SIG-M5 (cell line): ENCODE measurements at places on chromosomes 1 and 21.

DNA sequence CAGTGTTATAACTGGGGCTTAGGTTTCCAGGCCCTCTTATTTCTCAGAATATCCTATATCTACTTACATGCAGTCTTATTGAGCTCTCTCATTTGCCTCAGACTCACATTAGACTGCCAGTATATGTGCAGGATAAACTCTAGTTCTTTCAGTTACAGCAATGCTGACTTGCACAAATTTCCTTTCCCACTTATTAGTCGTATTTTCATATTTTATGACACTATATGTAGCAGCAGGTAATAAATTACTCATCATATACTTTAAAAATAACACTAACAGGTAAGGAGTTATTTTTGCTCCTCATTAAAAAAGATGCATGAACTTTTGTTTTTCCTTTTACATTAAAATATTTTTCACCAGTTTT, 65.7 kb downstream of the GADD45A start:
- no peak for DNase-seq

DNA sequence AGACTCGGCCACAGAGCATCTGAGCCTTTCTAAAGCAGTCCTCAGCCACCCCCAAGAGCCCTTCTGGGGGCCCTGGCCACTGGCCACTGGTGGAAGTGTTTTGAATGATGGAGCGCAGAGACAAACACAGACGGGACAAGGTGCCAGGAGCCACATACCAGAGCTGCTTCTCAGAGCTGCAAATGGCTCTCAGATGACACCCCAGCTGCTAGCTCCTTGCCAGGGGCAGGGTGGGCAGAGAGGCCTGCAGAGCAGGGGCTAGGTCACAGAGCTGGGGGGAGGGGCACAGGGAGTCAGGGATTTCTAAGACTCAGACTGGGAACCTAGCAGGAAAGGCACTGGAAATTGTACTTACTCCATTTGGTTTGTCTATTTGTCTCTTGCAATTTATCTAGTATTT, 30.4 kb downstream of the KCNN3 start:
- no peak for DNase-seq

DNA sequence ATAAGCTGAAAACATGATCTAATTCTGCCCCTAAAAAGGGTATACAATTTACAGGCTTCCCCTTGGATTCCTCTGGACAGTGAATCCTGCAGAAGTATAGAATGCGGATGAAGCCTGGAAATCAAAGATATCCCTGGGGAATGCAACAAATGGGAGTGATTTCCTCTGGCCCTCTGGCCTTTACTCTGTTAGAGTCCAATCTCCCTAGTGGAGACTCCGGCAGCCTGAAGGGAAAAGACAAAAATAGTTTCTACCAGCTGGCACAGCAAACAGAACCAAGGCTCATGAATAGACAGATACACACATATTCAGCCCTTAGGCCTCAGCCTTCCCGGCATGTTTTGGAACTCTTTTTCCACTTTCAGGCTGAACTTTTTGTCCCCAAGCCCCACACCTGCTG, 3.9 kb upstream of the LRRC52 start:
- no peak for DNase-seq

GRCh38 chr1:116064616-116065015, 46.6 kb upstream of the MAB21L3 start:
- DNase-seq = no peak

DNA sequence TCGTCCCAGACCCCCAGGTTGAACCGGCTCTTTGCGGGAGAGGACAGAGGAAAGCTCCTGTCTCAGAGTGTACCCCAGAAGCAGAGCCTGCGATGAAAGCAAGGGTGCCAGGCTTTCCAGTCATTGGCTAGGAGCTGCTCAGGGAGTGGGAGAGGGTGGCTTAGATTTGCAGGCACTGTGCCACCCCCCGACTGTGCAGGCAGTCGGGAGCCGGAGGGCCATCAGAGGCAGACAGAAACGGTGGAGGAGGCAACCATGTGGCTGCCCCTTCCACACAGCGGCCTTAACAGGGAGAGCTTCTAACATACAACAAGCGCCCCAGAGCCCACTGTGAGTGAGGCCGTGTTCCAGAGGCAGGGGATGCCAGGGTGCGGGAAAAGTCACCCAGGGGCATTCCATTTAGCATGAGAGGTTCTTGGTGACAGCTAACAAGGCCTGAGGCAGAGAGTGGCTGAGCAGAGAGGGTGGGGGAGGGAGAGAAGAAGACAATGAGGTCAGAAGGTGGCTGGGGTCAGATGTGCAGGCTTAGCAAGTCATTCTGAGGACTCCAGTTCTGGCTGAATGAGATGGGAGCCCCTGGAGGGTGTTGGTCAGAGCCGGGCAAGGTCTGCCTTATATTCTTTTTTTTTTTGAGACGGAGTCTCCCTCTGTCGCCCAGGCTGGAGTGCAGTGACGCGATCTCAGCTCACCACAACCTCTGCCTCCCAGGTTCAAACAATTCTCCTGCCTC, 9.5 kb upstream of the C1orf167 start:
- DNase-seq = no peak

DNA sequence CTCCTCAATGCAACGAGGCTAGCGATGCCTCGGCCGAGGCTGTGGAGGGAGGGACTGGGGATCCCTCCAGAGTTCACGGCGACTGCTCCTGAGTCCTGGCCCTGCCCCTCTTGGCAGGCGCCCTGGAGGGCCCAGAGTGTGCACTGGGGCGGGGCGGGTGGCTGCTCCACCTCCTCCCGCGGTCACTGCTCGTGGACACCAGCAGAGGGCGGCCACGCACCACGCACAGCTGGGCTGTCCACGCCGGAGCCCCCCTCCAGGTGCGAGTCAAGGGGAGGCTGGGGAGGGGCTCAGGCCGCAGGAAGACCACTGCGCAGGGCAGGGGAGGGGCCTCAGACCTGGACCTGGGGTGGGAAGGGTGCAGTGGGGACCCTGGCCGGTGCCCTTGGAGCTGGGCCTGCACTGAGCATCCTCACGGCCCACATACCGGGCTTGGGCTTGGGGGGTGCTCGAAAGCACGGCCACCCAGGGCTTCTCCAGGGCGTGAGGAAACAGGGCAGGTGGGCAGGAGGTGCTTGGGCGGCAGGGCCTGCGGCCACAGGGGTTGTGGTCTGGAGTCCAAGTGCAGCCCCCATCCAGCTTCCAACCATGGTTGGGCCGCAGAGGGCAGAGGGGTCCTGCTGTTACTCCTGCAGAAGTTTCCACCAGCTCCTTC, 20.6 kb upstream of the TTC34 start:
- DNase-seq = no peak

GRCh38 chr1:150268340-150268704, 494 bp downstream of the APH1A start:
- no peak for DNase-seq

- DNase-seq = no peak
Measured at GRCh38 chr1:177441281-177441680, 270.5 kb downstream of the BRINP2 start.

GRCh38 chr1:25756215-25756614, 43.8 kb upstream of the SELENON start:
- DNase-seq = no peak

DNA sequence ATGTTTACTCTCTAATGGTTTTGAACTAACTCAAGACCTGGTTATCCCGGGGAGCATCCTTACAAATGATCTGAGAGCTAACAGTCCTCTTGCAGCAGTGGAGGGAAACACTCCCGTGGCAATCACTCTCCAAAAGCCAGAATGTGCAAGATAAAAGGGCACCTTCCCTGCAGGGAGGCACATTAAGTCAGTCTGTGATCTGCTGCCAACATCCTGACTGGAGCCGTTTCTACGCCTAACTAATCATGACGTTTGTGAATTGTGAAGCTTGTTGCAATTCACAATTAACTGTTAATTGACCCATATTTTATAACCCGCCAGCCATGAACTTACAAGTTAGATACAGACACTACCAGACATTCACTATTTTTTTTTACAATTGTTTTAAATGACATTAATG, 52.1 kb upstream of the LGALS8 start:
- no peak for DNase-seq

DNA sequence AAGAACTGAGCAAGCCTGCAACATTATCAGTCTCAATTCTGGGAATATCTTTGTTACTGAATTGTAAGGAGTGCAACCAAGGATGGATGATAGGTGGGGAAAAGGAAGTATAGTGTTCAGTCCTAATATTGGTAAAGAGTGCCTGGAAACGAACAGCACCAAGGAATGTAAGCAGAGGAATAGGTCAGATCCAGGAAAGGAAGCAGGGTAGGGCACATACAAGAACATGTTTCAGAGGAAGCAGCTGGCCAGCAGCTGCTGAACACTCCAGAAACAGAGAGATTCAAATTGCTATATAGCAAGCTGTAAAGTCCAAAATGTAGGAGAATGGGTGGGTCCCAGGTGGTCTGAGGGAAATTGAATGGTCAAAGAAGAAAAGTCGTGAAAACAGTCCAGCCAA, 37.9 kb downstream of the CRB1 start:
- no peak for DNase-seq

DNA sequence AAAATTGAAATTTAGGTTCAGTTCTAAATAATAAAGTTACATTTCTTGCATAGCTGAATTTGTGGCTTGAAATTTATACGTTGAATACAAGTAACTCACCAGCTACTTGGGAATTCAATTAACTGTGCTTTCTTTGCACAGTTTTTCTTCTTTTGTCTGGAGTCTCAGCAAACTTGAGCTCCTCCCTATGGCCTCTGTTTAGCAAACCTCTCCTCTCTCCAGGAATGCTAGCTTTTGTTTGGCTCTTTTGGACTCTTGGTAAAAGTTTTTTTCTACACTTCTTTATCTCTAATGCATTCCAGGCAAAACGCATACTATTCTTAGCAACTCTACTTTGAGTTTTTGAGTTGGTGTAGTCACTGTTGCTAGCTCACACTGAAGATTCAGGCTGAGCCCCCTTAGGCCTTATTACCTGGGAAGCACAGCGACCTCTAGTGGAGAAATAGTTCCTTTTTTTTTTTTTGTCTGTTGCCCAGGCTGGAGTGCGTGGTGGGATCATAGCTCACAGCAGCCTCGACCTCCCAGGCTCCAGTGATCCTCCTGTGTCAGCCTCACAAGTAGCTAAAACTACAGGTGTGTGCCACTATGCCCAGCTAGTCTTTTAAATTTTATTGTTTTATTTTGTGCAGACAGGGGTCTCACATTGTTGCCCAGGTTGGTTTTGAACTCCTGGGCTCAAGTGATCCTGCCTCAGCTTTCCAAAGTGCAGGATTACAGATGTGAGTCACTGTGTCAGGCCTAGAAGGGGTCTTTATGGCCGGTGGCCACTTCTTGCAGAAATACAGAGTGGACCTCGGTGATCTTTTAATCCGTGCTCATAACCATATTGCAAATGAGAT, 61.7 kb downstream of the CASQ2 start:
- DNase-seq = no peak

DNA sequence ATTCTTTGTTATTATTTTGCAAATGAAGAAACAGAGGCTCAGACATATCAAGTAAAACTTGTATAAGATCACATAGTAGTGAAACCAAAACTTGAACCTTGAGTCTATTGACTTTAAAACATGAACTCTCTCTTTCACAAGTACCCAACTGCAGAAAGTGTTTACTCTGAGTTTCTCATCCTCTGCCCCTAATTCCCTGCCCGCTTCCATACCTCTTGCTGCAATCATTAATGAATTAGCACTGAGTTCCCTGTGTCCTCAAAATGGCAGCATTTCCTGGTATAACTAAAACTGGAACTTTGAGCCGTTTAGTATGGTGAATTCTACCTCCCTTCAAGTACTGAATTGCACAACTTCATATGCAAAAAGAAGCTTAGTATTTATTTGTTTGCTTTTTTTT, 147.7 kb upstream of the DNAH14 start:
- no peak for DNase-seq

GRCh38 chr1:237863234-237863633, 27.5 kb downstream of the ZP4 start:
- DNase-seq = no peak

- no peak for DNase-seq
Measured at GRCh38 chr1:41638086-41639024, 153.9 kb upstream of the EDN2 start.

DNA sequence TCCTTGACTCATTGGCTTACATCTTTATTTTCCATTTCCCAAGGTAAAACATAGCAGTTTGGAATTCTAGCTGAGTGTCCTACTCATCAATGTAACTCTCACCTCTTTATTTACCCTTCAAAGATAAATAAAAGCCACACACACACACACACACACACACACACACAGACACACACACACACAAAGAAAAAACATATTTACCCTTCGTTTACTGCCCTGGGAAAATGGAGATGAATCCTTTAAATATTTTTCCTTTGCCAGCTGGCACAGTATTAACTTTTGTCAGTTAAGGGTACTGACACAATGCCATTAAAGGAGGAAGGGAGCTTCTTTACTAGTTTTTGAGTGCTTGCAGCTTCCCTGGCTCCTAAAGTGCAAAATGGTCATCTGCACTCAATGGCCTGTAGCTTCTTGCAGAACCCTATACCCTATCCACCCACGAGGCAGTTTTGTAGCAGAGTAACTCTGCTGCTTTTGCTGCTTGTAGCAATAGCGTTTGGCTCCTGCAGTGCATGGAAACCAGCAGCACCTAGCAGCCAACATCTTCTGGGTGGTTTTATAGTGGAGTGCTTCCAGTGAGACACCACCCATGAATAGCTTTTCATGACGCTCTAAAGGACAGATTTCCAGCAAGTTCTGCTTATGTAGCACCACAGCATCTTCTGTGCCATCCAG, 103.7 kb downstream of the HS2ST1 start:
- no peak for DNase-seq

DNA sequence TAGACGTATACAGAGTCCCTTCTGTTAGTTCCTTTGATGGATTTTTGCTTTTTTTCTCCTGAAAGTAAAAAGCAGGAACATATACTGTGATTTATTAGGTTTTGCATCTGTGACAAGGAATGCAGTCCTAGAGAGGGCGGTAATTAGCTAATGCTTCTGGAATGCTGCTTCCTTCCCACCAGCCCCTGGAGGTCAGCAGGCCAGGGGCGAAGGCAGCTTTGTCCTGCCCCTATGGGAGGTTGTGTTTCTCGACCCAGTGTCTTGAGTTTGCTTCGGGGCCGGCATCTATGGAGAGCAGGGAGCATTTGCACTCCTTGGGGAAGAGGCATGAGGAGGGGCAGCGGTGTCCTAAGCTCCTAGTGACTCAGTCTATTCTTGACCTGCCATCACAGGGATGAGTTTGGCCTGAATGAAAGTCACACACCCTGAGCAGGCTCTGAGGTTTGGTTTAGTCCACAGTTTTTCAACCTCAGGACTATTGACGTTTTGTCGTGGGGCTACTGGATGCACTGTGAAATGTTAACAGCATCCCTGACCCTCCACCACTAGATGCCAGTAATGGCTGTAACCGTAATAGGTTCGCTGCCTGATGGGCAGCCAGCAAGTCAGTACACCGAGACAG, 85.0 kb upstream of the KCNJ15 start:
- DNase-seq = no peak
